ENCODE measurements at places on chromosomes 11 and 22.

- no peak for DNase-seq
These were observed 815 bp upstream of the MS4A6A start for GRCh38 chr11:60183591-60184205.

GRCh38 chr22:41947424-41948080 lies 600 bp upstream of the CENPM start:
- DNase-seq = no peak

- no peak for DNase-seq
These were observed 54.6 kb upstream of the TREH start for GRCh38 chr11:118734031-118734430.

- no peak for DNase-seq
These were observed 342 bp downstream of the EFCAB6 start for GRCh38 chr22:43811777-43812148.

DNA sequence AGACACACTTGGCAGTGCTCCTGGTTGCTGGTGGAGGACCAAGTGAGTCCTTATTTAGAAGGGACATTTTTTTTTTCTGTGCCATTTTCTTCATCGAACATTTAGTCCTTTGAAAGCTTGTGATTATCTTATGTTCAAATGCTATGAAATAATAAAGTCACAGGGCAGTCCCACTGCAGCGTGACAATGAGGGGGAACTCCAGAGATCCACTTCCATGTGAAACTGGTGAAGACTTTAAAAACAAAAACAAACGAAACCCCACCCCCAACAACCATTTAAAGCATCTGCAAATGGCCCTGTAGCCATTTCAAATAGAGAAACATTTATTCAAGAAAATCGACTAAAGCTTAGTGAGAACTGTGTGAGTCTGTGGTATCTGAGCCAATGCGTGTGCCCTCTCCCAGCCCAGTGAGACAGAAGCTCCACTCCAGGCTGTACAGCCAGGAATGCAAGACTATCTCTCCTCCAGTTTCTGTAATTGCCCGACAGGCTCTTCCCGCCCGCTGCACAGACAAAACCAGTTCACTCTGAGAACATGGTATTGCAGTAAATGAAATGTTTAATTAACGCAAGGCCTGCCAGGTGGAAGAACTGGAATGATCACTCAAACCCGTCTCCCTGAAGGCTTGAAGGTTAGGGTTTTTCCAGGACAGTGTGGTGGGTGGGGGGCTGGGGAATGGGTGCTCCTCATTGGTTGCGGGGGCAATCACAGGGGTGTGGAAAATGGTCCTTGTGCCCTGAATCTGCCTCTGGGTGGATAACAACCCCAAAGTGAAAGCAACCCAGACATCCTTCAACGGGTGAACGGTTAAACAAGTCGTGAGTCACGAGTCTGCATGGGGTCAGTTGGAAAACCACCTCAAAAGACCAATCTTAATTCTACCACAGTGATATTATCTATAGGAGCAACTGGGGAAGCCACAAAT lies 8.4 kb downstream of the KRTAP5-6 start:
- DNase-seq = no peak

GRCh38 chr11:104663190-104664140 lies 234.8 kb downstream of the CASP12 start:
- peak; percentile 20 for DNase-seq

DNA sequence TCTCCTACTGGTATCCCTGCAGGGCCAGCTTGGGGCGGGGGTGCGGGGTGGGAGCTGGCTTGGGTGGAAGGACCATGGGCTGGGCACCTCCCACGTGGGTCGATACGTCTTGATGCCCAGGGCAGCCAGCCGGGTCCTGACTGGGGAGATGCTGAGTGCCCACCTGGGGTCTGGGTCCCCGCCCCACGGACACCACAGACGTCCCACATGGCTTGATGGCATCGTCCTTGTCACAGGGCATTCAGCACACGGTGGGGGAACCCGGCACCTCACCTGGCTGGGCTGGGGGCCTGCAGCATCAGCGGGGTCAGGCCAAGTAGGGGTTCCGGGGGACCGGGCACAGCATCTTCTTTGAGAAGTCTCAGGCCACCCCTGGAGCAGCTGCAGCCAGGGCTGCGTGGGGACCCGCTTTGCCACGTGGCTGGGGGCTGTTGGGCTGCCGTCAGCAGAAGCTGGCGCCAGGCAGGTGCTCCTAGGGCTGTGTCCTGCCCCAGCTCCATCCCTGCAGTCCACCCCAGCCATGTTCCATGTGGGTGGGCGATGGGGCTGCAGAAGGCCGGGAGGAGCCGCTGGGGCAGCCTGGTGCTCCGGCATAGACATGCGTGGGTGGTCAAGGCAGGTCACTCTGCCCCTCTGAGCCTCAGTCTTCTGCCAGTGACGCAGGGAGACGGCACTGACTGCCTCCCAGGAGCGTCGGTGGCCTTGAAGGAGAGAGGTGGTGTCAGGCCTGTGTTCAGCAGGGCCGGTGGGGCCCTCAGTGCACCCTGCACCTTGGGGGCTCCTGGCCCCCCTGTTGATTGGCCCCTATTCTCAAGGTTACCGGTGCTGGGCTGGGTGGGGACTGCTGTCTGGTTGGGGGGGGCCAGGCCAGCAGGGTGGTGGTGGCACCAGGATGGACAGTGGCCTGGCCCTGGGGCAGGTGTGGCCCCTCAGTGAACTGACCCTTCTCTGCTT lies 8.4 kb downstream of the SELENOO start:
- DNase-seq = no peak

DNA sequence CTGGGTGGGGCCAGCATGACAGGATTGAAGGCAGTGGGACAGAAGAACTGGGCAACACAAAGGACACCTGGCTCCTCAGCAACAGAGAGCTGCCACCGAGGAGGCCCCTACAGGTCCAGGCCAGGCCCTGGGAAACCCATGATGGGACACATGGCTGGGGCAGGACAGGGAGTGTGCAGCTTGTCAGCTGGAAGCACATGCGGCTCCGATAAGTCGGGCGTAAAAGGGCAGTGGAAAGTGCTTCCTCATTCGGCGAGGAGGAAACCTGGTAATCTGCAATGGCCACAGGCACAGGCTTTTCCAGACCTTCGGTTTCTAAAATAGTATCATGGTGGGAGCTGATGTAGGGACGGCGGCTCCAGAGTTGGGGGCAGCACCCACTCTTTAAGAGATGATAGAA lies 16.5 kb downstream of the GNAZ start:
- DNase-seq = no peak

GRCh38 chr11:68353118-68353517 lies 40.7 kb downstream of the LRP5 start:
- no peak for DNase-seq

GRCh38 chr11:111331711-111332479 lies 33.5 kb downstream of the POU2AF3 start:
- no peak for DNase-seq

- DNase-seq = no peak
These were observed 25.8 kb upstream of the SERPIND1 start for GRCh38 chr22:20748082-20748481.

GRCh38 chr11:62604460-62605120 lies 2.9 kb upstream of the MTA2 start:
- DNase-seq = no peak

DNA sequence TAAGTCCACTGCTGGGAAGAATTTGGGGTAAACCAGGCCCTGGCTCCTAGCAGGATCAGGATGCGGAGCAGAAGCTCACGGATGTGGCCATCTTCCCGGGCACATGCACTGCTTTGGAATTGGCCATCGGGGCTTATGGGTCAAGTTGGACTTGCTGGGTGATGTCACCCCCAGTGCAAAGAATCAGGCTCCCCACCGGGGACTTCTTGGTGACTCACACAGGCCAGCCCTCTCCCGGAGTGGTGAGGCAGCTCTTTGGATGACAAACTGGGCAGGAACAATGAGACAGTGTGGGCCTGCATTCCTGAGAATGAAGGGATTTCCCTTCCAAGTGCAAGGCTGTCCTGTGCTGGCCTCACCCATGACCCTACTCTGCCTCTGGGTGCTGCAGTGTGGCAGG lies 128.8 kb upstream of the ANO1 start:
- DNase-seq = peak; percentile 88

DNA sequence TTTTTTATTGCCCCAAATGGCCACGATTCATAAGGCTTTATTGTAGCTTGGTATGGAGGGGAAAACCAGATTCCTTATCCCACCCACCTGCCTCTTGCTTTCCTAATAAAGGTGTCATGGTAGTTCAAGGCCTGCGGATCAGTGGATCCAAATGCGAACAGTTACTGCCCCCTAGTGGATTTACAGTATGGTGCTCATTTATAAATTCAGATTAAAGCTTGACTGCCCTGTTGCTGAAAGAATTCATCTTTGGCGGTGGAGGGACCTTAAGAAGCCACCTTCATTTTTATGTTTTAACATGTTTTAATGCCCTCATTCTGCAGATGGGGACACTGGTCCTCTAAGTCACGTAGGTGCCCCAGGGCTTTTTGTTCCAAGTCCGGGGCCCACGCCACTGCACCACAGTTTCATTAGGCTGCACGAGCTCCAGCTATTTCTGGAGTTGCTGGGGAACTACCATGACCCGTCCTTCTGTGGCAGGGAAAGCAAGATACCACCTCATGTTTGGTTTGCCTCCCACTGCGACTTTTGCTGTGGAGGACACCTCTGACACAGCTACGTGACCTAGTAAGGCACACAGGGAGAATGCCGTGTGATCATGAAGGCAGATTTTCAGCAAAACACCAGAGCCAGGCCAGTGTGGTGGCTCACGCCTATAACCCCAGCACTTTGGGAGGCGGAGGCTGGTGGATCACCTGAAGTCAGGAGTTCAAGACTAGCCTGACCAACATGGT lies 15.6 kb upstream of the INCENP start:
- peak; percentile 66 for DNase-seq

- DNase-seq = no peak
These were observed 14.7 kb upstream of the ST14 start for GRCh38 chr11:130144861-130145281.

- DNase-seq = no peak
These were observed 599.3 kb downstream of the BUD13 start for GRCh38 chr11:116173506-116173905.

GRCh38 chr11:70201882-70202861 lies 924 bp upstream of the FADD start:
- DNase-seq = peak; percentile 28
